ENCODE measurements at places on chromosomes 12 and 14. TPM values are rescaled to one million over a fixed set of nuclear protein-coding genes. Genes with fewer than 3 reads are reported as not detected.

The FCF1 gene
- 40.7 TPM for total RNA-seq

The LRRC23 gene
- total RNA-seq: 13.3 TPM

The KRT75 gene
- not detected for total RNA-seq

The FOXN3 gene
- total RNA-seq: 103 TPM

The PSMB5 gene
- 75.7 TPM for total RNA-seq

The TSHR gene
- not detected for total RNA-seq

The KRT72 gene
- total RNA-seq: not detected
